ENCODE measurements at places on chromosomes 6 and 20.
A peak's percentile ranks its signal among the peaks of the same experiment; 100 is the strongest.

DNA sequence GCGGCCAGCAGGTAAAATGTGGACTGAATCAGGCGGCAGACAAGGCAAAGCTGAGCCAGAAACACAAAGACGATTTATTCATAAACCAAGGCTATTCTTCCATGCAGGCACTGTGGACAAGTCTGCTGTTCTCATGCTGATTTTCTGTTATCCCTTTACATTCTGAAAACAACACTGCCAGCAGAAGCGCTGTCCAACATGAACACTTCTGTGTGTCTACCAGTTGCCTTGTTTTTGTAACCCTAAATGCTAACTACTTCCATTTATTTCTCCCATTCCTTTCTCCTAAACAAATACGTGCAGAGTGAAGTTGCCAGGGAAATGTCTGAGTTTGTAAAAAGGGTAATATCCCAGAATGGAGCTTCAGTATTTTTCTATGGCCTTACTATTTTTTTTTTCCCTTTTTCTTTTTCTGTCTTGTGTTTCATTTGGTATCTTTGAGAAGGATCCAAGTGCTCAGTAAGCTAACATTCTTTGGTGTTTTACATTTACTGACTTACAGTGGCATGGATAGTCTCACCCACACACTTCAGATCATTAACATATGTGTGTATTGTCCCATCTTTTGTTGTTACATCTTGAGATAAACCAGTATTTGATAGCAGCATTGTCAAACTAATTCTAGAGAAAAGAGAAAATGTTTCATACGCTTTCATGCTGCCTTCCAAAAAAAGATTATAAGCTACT, 1308.9 kb upstream of the MAP3K7 start:
- DNase-seq, result no peak

GRCh38 chr6:127404133-127404532, 55.1 kb downstream of the KIAA0408 start:
- no peak for DNase-seq

DNA sequence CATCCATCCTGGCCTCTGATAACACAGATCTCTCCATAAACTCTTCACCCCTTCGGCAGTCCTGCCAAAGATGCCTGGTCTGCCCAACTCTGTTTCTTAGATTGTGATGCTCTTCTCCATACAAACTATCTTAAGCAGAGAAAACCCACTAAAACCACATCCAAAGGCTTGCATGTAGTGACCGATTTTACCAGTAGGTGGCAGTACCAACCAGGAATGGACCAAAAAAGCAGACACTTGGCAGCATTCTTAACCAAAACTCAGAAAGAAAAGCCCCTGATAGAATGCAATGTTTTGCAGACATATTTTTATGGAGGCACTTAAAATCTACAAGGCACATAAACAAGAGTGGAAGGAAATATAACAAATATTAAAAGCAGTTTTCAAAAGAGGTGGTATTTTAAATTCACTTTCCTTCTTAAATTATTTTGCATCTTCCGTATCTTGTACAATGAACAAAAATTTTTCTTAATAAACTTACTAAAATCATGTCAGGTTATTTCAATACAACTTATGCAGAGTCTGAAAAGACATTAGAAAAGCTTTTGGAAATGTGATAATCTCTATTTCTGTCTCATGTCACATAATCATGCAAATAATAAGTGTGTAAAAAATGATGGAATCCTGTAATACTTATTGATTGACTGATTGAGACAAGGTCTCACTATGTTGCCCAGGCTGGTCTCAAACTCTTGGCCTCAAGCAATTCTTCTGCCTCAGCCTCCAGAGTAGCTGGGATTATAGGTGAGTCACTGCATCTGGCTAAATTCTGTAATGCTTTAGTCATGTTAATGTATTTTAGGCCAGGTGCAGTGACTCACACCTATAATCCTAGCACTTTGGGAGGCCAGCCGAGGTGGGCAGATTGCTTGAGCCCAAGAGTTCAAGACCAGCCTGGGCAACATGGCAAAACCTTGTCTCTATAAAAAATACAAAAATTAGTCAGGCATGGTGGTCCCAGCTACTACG, 29.4 kb downstream of the LRP11 start:
- peak; percentile 70 for DNase-seq

- no peak for DNase-seq
Measured at GRCh38 chr20:8082989-8083388, 49.1 kb upstream of the PLCB1 start.

DNA sequence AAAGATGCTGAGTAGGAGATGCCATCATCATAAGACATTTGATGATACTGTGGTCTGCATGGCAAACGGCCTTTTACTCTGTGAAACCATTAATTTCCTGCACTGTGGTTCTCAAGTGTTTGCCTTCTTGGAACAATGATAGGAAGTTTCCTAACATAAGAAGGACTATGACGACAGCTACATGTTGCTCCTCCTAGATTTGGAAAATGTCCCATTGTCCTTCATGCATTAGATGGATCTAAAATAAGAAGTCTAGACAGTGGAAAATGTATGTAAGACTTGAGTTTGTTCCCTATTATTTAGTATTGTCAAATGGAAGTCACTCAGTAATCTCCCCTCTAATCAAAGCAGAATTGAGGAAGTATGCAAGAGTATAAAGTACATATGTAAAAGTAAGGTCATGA, 98.5 kb upstream of the TMEM170B start:
- no peak for DNase-seq

DNA sequence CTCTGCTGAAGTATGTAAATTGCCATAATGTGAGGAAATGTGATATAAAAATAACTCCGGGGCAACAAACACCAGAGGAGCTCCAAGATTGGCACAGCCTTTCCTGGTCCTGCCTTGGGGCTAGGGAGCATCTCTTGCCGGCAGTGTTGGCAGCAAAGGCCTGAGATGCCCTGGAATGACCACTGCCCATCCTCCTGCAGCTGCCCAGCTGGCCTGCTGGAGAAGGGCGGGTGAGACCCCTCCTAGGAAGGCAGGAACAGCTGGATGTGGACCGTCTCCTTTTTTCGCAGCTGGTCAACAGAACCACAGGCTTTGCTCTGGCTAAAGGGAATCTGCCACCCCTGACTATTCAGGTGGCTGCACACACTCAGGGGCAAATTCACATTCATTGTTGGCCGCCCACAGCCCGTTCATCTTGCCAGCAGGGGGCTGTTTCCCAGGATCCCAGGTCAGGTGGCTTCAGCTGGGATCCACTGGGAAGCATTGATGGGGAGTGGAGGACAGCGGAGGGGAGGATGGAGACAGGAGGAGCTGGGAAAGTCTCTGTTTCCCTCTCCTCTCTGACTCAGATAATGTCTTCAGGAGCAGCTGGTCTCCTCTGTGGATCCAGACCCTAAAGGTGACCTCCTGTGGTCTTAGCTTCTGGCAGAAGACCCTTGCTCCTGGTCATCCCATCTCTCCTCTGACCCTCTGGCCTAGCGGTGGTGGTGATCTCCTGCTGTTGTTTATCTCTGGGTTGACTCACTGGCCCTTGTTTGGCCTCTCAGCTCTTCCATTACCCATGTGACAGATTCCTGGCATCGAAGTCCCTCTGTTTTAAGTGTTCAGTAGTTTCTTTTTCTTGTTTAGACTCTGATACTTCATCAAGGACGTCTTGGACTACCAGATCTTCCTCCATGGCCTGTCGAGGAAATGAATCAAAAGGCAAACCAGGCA, 336.7 kb downstream of the DHX35 start:
- DNase-seq, result no peak

DNA sequence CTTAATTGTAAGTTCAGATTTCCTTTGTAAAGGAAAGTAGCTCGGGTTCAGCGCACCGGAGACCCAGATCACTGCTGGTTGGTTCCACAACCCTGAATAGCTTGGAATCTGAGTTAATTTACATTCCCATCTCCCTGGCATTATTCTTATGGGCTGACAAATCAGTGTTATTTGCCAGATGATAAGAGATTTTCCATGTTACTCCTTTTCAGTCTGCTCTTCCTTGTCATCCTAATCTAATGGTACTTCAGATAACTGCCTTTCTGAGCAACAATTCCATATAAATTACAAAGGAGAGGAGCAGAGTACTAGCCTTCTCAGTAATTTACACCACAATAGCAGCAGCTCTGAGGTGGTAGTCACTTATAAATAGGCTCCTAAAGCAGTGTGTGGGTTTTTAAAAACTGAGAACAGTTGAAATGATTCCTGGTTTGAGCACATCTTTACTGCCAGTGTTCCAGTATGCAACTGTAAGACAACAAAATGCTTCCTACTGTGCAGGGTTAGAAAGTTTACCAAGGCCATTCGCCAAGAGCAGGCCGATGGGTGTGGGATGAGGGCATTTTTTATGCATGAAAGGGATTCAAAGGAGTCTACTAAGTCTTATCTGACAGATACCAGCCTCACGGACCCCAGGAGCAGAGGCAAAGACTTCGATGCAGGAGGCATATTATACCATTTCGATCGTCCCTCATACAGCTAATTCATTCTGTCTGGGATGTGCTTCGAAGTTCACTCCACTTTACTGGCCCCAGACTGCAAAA, 89.7 kb downstream of the NDUFAF5 start:
- no peak for DNase-seq

DNA sequence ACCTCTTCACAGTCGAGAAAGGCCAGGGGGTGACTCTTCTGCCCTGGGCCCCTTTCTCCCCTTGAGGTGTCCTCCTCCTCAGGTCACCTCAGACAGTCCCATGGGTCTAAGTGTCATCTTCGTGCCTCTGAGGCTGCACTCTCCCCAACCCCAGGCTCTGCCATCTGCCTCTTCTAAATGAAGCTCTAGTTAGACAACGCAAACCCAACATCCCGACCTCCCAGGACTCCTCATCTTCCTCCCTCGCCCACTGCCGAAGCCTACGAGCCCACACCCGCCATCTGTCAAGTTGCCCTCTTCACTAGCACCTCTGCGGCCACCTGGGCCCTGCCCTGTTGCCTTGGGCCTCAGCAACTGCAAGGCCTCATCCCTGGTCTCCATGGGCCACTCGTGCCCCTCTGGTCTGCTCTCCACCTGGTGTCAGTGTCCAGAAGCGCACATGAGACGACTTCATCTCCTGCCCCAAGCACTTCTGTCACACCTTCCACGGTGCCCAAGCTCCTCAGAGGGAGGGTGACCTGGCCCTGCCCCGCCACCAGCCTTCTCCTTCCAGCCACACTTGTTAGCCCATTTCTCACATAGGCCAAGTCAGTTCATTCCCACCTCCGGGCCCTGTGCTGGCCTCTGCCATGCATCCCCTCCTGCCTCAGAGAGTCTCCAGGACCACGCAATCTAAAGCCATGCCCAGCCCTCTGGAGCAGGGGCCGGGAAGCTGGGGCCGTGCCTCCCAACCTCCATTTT, 53.8 kb downstream of the RRBP1 start:
- no peak for DNase-seq

- no peak for DNase-seq
Measured at GRCh38 chr6:9064156-9064555, 628.8 kb upstream of the SLC35B3 start.

- DNase-seq, result no peak
Measured at GRCh38 chr6:167679122-167679736, 147.5 kb upstream of the AFDN start.

GRCh38 chr20:3843490-3843889, 3.1 kb upstream of the MAVS start:
- no peak for DNase-seq

GRCh38 chr6:81842254-81842653, 89.8 kb upstream of the TENT5A start:
- DNase-seq, result no peak

GRCh38 chr6:6699741-6700367, 111.3 kb downstream of the LY86 start:
- no peak for DNase-seq

GRCh38 chr6:137637121-137637520, 142.9 kb upstream of the OLIG3 start:
- no peak for DNase-seq

- DNase-seq, result no peak
Measured at GRCh38 chr6:106084989-106085691, 996 bp upstream of the PRDM1 start.

DNA sequence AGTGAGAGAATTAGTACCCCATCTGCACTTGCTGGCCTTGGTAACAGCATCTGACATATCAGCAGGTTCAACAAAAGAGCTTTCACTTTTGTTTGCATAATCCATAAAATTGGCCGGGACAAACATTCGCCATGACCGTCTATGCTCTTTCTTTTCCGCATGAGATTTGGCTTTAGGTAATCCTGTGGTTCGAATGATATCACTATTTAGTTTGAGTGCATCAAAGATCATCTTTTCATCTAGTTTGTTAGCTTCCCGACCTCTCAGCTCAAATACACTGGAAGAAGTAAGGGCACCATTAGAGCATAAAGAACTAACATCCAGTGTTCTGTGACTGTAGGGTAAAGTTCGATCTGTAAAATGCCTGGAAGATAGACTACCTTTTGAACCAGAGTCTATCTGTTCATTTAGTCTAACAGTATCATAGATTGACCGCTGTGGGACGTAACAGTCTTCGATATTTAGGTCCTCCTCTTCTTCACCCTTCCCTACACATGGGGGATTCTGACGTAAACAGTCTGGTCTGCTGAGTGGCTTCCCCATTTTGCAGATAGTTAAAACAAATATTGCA, 101.6 kb downstream of the DST start:
- no peak for DNase-seq

DNA sequence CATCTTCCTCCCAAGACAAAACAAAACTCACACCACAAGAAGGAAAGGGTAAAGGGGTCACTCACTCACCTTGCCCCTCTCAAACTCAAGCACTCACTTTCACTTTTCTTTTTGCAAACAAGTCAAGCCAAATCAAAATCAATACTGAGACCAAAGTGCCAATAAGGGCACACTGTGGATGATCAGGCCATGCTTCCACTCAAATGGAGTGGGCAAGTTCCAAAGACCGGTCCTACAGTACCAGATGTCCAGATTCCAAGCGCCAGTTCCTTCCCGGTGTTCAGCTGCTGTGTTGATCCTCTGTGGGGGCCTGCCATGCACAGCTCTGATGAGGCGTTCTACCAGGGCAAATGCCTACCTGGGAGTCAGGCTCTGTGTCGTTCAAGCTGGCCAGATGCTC, 162.6 kb upstream of the GRIK2 start:
- DNase-seq, result no peak

GRCh38 chr20:63059684-63060056, 52.9 kb upstream of the BHLHE23 start:
- DNase-seq, result no peak

DNA sequence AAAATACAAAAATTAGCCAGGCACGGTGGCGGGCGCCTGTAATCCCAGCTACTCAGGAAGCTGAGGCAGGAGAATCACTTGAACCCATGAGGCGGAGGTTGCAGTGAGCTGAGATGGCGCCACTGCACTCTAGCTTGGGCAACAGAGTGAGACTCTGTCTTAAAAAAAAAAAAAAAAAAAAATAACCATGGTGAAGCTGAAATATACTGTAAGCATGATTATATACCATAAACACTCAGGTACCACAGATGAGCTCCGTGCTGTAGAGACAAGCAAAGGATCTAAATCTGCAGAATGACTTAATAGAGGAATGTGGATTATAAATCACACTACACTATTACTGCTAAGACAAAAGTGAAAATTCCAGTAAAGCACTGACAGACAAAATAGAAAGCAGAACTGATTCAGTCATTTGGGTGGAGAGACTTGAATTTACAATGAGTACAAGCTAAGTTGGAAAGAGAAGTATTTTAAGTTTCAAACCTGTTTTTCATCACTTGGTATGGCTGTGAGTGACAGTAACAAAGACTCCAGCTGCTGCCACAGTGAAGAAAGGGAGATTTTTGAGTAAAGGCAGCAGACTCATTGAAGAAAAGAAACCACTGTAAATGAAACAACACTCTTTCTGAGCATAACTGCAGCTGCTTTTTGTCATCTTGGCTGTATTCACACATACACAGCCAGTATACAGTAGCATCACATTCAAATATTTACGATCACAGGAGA, 322.1 kb downstream of the RNGTT start:
- no peak for DNase-seq

- no peak for DNase-seq
Measured at GRCh38 chr6:36120979-36121786, 9.1 kb upstream of the MAPK13 start.
